SHP77 treated with DMSO at 0.1 percent for 48 hours (cell line): ENCODE measurements at places on chromosomes 3 and 15.

GRCh38 chr3:70249509-70250160, 62.8 kb downstream of the MDFIC2 start:
- DNase-seq = no peak

GRCh38 chr15:71932689-71933088, 122.3 kb downstream of the NR2E3 start:
- no peak for DNase-seq

DNA sequence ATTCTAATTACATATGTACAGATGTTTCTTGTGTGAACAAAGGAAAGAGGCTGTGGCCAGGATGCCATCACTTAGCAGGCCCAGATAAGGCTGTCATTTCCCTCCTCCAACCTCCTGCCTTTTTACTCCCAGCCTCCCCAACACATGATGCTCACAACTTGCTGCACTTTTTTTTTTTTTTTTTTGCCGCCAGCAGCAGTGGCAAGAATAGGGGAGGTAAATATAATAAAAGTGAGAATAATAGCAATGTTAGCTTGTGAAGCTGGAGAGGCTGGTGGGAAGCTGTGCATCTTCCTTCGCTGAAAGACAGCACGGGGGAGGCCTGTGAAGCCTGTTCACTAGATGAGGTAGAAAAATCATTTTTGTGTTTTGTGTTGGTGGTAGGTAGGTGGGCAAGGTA, 42.5 kb upstream of the MYO5C start:
- DNase-seq = no peak

- no peak for DNase-seq
These were observed 10.3 kb downstream of the RHOV start for GRCh38 chr15:40863660-40864270.
